ENCODE measurements at places on chromosomes 4 and X.

DNA sequence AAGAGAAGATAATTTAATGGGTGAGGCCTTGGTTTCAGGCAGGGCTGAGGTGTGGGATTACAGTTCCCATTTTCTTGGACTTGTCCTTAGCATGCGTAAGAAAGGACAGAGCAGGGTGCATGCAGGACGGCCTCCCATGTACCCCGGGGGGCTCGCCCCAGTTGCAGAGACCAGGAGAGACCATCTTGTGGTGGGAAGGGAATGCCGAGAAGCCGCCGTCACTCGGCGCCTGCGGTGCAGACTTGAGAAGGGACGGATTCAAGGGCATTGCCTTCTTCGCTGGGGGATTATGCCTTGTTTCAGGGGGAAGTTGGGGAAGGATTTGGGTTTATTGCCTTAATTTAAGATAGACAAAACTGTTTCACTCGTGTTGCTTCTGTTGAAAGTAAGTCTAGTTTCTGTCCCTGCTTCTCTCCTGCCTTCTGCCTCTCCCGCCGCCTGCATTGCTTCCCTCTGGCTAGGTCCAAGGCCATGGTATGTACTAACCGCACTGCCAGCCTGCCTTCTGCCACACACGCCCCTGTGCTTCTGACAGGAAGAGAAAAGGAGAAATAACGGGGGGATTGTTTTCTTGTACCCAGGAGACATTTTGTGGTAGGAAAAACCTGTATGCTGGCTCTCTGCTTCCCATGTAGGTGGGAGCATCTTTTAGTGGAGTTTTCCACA lies 175.9 kb downstream of the DCLK2 start:
- no peak for DNase-seq

- DNase-seq: no peak
Measured at GRCh38 chr4:142262956-142263355, 583.1 kb downstream of the INPP4B start.

GRCh38 chrX:72127332-72127731 lies 4.4 kb downstream of the RTL5 start:
- no peak for DNase-seq

GRCh38 chrX:118644378-118644777 lies 83.0 kb upstream of the IL13RA1 start:
- no peak for DNase-seq

GRCh38 chr4:97761445-97762114 lies 381.7 kb downstream of the STPG2 start:
- no peak for DNase-seq

DNA sequence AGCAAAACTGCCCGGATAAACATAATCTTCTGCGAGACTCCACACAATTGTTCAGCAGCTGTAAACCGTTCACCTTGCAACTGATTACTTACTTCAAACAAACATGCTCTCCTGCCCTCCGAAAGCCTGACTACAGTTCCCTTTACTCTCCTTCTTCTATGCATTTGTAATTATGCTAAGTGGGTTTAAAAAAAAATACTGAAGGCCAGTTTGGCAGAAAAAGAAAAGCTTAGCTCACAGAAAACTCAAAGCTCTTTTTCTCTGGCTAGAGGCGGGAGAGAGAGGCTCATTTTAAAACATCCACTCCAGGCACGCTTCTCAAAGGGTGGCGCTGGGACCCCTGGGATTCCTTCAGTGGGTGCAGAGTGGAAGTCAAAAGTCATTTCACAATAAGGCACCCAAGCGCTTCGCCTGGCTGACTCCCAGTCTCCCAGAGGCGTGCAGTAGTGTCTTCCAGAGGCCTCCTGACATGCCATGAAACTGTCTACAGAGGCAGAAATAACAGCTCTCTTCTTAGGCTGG lies 1.9 kb downstream of the DHRSX start:
- DNase-seq: no peak

DNA sequence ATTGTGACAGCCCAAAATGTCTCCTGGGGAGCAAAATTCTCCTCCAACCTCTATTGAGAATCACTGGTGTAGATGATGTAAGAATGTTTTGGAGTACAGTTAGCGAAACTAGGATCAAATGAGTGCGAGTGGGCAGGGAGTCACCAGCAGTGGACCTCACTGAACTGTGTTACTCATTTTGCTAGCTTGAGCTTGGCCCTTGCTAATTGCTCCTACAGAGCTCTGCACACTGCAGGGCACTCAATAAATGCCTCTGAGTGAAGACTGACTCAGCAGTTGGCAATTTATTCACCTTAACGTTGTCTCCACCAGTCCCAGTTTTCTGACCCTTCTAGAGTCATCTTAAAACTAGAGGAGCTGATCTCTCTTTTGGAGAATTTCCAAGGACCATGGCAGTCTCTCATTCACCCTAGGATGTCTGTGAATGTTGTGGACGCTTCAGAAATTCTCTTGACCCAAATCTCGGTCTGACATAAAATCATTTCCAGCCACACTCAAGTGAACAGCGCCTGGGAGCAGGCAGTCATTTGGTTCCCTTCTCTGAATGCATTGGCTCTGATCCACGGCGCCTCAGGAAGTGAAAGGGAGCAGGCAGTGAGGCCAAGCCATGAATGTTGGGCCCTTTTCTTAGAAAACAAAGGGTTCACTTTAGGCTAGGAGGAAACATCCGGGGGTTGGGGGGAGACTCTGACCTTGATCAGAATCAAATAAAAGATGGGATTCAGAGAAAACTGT lies 148.1 kb downstream of the NWD2 start:
- DNase-seq: no peak

GRCh38 chrX:27186671-27187070 lies 276.5 kb downstream of the PPP4R3C start:
- DNase-seq: no peak

GRCh38 chrX:70175338-70175737 lies 1.9 kb upstream of the DGAT2L6 start:
- no peak for DNase-seq

DNA sequence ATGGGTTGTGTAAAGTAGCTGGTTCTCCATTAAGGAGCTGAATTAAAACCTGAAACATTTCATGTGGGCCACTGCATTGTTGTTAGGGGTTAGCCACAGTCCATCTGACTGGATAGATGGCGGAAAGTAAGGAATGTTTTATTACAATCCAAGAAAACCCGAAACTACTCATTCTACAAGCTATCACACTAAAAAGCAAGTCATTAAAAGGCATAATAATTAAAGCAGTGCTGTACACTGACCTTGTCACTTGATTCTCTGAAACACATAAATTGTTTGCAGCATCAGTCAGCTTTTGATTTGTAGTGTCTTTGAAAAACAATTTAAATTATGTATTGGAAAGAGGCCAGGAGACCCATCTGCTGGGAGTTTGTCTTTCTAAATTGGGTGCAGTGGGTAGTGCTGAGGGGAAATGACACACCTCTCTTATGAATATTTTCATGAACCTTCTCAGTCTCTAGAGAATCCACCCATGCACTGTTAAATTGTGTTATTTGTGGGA lies 75.7 kb upstream of the ANK2 start:
- DNase-seq: no peak

- DNase-seq: no peak
Measured at GRCh38 chrX:148771440-148771839, 271.0 kb downstream of the AFF2 start.

DNA sequence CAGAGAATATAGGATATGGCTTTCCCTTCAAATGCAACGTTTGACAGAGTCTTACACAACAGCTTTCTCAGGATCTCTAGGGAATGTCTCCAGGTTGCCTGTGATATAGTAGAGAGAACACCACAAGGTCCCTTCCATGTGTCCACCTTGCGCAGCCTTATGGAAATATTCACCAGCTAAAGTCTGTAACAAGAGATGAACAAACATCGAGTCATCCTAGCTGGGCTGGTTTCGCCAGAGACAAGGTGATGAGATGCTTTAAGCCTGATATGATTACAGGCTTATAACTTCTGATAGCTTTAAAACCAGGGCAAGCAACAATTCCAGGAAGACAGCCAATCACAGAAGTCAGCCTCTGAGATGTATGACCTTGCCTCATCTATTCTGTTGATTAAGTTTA lies 83.8 kb downstream of the SEL1L3 start:
- no peak for DNase-seq

GRCh38 chr4:163091685-163092034 lies 75.0 kb downstream of the NAF1 start:
- DNase-seq: no peak

- no peak for DNase-seq
Measured at GRCh38 chrX:151954730-151955129, 19.7 kb downstream of the GABRE start.

GRCh38 chr4:20101831-20102230 lies 149.9 kb upstream of the SLIT2 start:
- DNase-seq: no peak

- DNase-seq: no peak
Measured at GRCh38 chrX:112832481-112833095, 8.0 kb downstream of the AMOT start.
